Retinal pigment epithelial cell (primary cell): ENCODE measurements at places on chromosomes 5 and 9.

DNA sequence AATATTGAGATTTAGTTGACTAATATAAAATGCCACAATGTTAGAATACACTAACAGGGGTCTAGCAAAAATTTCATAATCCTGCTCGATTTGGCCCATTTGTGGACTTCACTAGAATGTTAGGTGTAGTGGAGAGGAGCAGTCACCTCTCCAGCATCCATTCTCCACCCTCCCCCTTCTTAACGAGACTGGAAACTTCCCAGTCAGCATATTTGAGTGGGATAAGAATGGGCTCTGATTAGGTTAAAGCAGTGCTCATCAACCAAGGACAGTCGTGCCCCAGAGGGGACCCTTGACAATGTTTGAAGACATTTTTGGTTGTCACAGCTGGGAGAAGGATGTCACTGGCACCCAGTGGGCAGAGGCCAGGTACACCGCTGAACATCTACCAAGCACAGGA is 46.7 kb downstream of the FANCC start:
- no peak for DNase-seq

DNA sequence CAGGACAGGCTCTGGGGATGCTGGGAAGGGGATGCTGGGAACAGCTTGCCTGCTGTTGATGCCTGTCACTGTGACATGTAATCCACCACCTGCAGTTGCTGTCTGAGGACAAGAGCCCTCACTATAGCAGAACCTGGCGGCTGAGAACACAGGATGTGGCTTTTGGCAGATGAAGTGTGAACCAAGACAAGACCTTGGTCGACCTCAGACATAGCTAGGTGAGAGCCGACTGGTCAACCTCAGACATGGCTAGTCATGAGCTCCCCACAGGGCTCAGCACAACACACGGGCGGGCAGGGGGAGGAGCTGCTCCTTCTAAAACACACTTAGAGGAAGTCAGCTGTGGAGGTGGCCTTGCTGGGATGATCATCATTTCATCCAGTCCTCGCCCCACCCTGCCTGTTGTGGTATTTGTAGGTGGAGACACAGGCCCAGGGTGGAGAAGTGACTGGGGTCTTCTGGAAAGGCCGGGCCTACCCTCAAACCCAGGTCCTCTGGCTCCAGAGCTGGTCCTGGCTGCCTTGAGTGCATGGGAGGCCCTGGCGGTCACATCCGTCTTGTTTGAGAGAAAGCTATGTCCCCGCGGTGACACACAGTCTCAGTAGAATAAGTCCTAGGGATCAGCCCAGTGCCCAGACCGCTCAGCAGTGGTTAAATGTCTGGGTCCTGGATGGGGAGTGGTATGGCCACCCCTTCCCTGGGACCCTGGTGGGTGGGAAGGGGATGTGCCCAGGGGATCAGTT is 6.1 kb downstream of the SUSD3 start:
- DNase-seq, result no peak

GRCh38 chr9:86821006-86821845 is 126.1 kb downstream of the GAS1 start:
- peak; percentile 18 for DNase-seq

DNA sequence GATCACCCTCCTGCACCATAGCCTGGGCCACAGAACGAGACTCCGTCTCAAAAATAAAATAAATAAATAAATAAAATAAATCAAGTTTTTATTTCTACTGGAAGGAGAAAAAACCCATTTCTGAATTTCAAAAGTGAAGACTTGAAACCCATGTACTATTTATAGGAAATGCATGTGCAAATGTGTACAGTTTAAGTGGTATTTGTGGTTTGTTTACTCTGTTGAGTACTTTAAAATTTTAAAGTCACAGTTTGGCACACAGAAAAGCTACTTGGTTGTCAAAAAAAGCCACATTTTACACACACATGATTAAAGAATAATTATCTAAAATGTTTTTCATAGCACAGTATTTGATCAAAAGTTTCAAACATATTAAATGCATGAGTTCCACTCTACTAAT is 43.6 kb downstream of the NR3C1 start:
- no peak for DNase-seq

DNA sequence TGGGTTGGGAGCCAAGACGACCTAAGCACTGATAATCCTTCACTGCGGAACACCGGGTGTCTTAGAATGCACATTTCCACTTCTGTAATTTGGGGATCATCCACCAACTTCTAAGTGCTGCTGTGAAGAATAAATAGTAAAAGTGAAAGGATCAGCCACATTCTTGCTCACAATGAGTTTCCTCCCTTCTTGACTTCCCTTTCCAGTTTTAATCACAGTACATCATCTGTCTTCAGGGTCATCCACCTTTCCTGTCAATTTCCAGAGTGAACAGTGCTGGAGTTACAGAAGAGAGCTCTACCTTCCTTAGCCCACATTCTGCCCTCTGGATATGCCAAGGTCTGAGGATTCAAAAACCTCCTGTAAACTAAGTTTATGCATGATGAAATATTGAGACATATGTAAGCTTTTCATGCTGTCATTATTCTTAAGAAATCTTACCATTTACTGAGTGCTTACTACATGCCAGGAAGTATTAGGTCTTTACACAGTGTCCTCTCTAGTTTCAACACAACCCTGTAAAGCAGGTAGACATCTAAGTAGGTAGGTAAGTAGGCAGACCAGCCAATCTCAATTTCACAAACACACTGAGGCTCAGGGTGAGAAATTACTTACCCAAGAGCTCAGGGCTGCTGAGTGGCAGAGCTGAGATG is 105.2 kb downstream of the CDK5RAP2 start:
- DNase-seq, result no peak

DNA sequence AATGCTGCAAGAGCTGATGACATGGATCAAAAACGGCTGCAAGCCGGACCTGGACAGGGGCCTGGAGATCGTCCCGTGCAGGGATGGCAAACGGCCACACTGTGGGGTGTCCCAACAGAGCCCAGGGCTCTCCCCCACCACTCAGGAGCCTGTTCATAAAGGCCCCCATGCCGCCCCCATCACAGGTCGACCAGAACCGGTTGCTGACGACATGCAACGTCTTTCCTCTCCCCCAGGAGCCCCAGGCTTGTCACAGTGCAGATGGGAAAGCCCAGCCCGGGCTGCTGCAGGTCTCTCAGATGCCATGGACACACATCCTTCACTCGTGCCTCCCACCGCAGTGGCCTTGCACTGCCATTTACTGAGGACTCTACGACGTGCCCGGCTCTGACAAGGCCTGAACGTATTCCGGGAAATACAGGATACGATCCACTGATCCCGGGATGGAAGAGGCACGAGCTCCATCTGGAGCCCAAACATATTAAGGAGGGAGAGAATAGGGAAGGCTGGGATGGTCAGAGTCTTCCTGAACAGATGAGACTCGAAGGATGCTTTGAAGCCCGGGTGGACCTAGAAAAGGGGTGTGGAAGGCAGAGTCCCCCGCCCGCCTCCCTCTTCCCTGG is 76.5 kb upstream of the SARDH start:
- no peak for DNase-seq

GRCh38 chr5:107655831-107656230 is 14.9 kb downstream of the EFNA5 start:
- no peak for DNase-seq

- DNase-seq, result no peak
These were observed 104.7 kb upstream of the PHYKPL start for GRCh38 chr5:178337334-178337741.

DNA sequence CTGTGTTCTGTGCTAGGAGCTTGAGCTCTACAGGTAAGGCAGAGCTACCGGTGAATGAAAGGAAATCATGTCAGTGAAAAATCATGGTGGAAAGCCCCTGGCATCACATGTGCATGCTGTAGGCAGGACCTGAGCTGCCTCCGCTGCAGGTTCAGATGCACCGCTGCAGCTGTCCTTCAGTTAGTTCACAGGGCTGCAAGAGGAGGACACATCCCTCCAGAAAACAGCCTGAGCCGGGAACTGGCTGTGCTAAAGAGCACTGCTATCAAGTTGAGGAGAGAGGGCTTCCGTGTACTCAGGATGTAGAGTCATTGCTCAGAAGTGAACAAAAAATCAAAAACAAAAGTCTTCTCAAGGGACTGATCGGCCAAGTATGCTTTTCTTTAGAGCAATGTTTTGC is 138.6 kb downstream of the ERCC6L2 start:
- no peak for DNase-seq

DNA sequence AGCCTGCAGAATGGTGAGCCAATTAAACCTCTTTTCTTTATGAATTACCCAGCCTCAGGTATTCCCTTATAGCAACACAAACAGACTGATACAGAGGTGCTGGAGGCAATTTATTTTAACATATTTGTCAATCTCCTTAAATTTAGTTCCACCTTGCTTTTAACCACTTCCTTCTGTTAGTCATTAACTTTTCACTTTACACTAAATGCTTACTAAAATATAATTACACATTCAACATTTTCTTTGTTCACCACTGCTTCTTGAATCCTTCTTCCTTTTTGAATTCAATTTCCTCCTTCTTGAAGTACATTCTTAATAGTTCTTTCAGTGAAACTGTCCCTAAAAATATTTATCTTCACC is 39.4 kb downstream of the LYRM7 start:
- no peak for DNase-seq

DNA sequence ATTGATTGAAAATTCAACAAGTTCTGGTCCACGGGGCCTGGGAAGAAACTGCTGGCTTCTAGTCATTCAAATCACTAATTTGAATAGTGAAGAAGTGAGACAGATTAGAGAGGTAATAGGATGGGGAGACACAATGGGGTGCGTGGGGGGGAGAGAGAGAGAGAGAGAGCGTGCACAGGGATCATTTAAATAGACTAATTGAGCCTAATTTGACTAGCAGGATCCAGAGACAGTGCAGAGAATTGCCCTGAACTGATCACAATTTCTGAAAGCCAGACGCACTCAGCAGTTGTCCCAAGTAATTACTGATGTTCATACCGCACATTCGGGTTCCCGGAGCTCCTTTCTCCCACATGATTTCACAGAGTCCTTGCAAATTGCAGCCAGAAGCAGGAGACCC is 50.3 kb upstream of the C5orf58 start:
- DNase-seq, result no peak

DNA sequence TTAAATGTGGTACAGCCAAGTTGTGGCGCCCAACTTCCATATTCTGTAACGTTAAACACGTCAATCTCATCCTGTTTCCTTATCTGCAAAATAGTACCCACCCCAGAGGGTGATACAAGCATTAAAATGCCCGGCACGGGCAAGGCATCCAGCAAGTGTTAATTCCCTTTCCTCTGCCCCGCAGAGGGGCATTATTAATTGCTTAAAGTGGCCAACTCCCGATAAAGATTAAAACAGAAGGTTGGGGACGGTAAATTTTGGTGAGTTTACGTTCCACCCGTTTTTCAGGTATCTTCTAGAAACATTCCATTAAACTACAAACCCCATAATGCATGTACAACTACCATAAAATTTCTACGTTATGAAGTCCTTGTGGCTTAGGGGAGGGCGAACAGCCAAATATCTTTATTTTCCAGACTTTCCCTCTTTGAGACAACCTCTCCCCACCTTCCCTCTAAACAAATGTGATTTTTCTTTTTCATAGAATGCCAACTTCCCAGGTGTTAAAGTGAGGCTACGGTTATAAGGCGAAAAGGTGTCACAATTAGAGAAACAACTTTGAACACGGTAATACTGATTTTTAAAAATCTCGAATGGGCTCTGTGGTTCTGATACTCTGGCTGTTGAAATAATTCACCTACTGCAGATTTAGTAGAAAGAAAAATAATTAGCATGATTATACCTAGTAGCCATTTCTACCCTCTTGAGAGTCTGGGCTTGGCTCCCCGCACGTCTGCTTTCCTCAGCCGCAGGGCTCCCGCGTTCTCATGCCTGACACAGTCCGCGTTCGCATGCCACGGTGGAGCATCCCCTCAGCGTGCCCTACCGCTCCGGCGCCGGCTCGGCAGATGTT is 1.2 kb upstream of the GPBP1 start:
- no peak for DNase-seq

DNA sequence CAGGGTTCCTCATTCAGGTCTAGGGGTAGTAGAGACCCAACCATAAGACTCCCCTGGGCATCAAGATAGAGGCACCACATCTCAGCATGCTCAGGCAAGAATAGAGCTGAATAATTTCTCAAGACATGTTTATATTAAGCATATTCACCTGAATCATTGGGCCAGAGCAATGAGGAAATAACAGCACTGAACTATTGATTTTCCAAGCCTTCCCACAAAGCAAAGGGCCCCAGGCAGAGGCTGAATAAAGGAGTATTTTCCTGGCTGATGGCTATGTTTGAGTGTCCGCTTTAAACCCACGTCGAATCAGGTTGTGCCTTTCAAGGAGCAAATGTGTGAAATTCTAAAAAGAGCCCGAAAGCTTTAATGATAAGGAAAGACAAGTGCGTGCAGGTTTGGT is 129.2 kb downstream of the HSD17B3 start:
- DNase-seq, result no peak

GRCh38 chr5:138632900-138633489 is 57.8 kb upstream of the HSPA9 start:
- DNase-seq, result peak; percentile 69

- DNase-seq, result no peak
These were observed 21.1 kb upstream of the IGFBPL1 start for GRCh38 chr9:38445154-38446043.

- no peak for DNase-seq
These were observed 286.1 kb upstream of the IRX1 start for GRCh38 chr5:3309538-3309937.

- DNase-seq, result peak; percentile 4
These were observed 77.7 kb downstream of the DNAH5 start for GRCh38 chr5:13866792-13867191.

- no peak for DNase-seq
These were observed 111.7 kb upstream of the C6 start for GRCh38 chr5:41325074-41325473.

- DNase-seq, result no peak
These were observed 1.4 kb downstream of the RALGPS1 start for GRCh38 chr9:126915846-126916543.

DNA sequence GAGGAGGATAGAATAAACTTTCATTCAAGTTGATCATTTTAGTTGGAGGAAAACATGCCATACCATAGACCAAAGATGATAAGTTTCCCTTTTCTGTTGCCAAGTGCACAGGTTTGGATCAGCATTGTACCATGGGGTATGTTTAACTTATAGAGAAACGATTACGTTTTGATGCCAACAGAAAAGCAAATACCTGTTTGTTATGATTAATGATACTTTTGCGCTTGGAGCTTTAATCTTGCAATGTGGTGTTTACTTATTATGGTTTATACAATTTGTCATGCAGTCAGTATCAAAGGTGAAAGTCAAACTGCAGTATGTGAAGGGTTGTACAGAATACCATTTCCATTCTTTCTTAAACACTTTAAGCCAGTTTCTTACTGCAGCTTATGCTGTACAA is 13.2 kb upstream of the ARHGEF28 start:
- DNase-seq, result no peak

GRCh38 chr5:108898707-108899106 is 151.0 kb downstream of the FER start:
- no peak for DNase-seq
